ENCODE measurements at places on chromosomes 13 and 19.

DNA sequence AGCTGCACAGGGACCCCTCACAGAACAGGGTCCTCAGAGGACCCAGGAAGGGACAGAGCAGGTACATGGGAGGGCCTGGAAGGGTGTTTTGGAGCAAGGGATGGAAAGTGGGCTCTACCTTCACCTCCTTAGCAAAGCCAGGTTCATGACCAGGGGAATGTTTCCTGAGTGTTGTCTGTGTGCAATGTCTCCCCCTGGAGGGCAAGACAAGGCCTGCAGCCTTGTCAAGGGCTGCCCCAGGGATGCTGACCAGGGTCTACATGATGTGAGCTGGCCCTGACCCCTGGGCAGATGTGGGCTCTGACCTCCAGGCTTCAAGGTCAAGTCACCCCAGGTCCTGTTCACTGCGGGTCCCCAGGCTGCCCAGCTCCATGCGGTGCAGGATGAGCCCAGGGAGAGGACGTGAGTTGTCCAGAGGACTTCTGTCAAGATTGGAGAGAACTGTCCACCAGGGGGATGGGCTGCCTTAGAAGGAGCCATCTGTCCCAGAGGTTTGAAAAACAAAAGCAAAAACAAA is 1.0 kb upstream of the CEACAM1 start:
- DNase-seq, result peak; percentile 45

DNA sequence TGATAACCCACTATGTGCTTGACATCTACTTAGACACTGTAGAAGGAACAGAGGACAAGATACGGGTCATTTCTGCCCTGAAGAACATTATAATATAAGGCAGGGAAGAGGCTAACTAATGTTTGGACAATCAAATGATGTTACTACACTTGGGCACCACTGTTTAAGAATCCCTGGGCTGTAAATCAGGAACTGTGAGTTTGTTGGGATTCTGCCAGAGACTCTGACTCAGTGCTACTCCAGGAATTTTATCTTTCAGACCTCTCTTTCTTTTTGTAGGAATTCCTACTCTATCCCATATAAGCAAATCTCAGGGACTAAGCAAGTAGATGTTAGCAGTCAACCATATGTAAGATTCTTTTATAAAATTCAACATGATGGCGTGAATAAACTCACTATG is 3.1 kb upstream of the ZNF471 start:
- no peak for DNase-seq

DNA sequence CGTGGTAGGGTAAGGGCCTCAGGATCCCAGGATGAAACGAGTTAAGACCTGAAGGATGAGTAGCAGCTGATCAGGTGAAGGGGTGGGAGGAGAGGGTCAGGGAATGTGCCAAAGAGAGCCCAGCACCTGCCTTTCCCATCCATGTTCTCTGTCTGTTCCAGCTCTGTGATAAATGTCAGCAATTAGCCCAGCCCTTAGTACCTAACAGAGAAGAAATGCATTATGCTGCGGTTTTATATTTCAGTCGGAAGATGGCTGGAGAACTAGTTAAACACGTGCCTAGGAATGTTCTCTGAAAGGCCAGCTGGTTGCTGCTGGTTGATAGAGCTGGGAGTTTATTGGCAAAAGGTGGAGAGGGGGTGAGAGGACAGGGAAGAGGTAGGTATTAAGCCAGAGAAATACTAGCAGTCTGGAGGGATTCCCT is 268.2 kb downstream of the SHISA2 start:
- no peak for DNase-seq

DNA sequence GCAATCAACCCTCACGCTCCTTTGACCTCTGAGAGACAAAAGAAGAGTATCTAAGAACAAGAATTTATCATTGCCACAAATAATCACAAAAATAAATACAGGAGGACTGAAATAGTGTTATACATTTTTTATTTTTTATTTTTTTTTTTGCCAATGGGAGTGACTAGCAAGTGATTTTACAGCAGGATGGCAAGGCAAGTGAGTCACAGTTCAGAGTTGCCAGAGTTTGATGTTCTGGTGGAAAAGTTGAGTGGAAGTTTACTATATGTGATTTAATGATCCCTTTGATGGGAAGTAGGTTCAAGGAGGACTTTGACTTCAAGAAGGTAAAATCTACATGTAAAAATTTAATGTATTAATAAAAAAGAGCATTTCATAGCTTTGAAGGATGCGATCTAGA is 2691.4 kb downstream of the PCDH9 start:
- no peak for DNase-seq

DNA sequence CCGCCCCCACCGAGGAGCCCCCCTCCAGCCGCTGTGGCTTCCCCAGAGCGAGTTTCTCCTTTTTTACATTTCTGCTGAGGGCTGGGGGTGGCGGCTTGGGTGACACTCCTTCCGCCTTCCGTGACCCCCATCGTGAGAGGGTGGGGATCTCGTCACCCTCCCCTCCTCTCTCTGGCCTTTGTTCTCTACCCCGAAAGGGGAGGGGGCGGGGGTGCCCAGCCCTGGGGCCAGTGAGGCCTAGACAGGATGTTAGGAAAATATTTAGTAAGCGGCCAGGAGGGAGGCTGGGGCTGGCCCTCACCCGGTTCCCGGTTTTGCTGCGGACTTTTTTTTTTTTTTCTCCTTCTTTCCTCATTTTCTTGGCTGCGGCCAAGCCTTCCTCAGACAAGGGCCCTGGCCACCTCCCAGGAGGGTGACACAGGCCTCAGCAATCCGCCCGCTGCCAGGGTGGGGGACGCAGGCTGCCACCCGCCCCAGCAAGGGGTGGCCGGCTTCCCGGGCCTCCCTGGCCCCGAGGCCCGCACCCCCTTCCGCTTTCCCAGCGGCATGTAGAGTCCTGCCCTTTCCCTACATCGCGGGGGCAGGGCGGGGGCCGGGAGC is 3.9 kb downstream of the MIDN start:
- DNase-seq, result no peak

DNA sequence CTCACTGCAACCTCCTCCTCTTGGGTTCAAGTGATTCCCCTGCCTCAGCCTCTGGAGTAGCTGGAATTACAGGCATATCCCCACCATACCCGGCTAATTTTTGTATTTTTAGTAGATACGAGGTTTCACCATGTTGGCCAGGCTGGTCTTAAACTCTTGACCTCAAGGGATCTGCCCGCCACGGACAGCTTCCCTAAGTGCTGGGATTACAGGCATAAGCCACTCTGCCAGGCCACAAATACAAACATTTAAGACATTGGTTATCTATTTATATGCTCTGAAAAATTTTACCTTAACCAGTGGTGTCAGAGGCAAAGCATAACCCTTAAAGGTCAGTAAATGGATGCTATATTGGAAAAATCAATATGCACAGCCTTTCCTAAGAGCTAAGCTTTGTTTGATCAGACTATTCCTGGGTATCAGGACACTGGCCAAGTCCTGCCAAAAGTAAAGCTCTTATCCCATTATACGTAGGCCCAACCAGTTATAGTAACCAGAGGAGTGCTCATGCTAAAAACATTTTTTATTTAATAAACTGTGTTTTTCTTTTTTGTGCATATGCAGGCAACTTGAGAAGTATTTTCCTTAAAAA is 56.4 kb upstream of the STARD13 start:
- DNase-seq, result no peak

GRCh38 chr19:42540071-42540553 is 11.8 kb upstream of the CEACAM1 start:
- no peak for DNase-seq

DNA sequence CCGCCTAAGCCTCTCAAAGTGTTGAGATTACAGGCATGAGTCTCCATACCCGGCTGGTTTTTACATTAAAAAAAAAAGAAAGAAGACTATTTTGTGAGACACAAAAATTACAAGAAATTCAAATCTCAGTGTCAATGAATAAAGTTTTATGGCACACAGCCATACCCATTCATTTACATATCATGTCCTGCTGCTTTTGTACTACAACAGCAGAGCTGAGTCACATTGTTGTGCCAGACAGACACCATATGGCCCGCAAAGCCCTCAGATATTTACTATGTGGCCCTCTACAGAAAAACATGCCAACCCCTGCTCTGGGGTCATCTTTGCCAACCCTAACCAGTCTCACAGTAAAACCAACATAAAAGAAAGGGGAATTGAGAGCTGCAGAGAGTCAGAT is 5.3 kb downstream of the SMIM7 start:
- DNase-seq, result no peak

GRCh38 chr19:51820011-51820410 is 25.1 kb downstream of the FPR3 start:
- no peak for DNase-seq

DNA sequence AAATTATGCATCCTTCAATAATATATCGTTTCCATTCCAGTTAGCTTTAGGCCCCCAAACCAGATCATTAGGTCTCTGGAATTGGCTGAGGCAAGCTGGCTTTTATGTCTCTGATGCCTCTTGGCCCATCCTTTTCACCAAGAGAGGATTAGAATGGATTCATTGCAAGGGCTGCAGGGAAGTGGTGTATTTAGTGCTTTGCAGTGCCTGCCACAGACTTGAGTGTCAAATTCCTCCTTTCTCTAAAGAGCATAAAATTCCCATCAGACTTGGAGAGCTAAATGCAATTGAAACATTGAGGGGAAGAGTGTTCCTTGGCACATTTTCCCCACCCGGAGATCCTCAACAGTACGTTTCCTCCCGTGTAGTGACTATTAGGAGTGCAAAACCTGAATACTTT is 302.6 kb downstream of the ATP8A2 start:
- no peak for DNase-seq

DNA sequence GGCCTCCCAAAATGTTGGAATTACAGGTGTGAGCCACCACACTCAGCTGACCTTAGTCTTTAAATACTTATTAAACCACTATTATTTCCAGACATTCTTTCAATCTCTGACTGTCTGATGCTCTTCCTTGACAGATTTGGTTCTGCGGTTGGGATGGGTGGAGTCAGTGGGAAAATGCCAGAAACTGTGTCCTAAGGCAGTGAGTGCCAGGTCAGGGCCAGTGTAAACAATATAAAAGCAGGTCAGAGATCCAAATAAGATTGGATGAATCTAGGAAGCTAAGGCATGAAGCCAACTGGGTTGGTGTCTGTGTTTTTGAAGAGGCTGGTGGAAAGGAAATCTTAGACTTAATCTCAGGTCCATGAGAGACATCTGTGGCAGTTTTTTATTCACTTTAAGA is 74.7 kb downstream of the KLF5 start:
- DNase-seq, result no peak

DNA sequence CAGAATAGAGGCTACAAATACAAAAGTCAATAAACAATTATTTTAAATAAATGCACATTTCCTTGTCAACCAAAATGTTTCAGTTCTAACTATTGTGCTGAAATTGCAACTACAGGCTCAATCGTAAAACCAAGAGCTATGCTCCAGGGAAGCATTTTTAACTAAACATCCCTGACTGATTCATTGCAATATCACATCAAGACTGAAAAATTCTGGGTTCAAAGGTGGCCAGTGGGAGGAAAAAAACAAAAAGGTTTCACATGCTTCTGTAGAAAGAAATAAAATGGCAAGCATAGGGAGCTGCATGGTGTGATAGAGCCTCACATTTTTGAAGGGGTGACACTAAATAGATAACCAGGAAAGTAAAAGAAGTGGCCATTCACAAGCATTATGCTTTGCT is 862.8 kb downstream of the PCDH9 start:
- DNase-seq, result no peak

- DNase-seq, result no peak
Measured at GRCh38 chr13:43482641-43483040, 304.1 kb downstream of the ENOX1 start.

DNA sequence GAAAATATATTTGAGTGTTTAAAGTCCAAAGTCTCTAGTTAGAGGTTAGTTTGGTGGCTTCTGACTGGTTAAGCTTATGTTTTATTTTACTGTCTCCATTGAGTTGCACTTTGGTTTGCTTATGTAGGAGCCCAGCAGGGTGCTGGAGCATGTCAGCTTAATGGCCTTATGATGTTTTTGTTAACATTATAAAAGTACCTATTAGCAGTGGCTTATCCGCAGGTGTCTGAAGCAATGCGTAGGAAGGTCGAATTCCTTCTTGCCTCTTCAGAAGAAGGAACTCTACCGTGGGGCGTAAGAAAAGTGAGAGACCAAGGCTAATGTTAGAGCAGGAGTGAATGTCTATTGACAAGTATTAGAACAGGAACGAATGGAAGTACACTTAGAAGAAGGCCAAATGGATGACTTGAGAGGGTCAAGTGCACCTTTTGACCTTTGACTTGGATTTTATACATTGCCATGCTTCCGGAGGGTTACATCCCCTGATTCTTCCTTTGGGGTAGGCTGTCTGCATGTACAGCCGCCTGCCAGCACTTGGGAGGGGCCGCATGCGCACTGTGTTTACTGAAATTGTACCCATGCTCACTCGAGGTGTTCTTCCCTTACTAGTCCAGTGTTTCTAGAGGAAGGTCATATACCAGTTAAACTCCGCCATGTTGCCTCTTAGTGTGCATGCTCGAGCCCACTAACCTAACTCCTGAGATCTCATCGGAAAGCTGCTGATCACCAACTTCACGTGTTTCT is 793.9 kb upstream of the PCDH9 start:
- no peak for DNase-seq

DNA sequence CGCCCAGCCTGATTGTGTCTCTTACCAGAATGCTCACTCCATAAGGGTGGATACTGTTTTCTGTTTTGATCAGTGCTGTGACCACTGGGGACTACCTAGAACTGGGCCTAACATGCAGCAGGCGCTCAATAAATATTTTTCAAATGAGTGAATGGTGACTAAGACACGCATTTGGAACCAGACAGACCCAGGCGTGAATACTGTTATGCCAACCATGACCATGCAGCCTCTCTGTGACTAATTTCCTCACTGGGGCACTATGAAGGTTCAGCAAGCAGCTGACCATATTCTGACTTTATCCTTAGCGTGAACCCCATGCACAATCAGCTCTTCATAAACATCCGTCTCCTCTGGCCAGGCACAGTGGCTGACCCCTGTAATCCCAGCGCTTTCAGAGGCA is 13.0 kb upstream of the SPC24 start:
- DNase-seq, result peak; percentile 60

GRCh38 chr19:24033963-24034342 is 53.0 kb upstream of the ZNF254 start:
- DNase-seq, result no peak

GRCh38 chr19:7772752-7773291 is 9.8 kb downstream of the CLEC4M start:
- DNase-seq, result peak; percentile 48

- DNase-seq, result no peak
Measured at GRCh38 chr13:107534548-107534947, 680.8 kb downstream of the LIG4 start.

GRCh38 chr13:114067381-114067885 is 65.0 kb downstream of the RASA3 start:
- no peak for DNase-seq
